ENCODE measurements at places on chromosomes 2 and 18. TPM values are rescaled to one million over a fixed set of nuclear protein-coding genes. Genes with fewer than 3 reads are reported as not detected.

DNA sequence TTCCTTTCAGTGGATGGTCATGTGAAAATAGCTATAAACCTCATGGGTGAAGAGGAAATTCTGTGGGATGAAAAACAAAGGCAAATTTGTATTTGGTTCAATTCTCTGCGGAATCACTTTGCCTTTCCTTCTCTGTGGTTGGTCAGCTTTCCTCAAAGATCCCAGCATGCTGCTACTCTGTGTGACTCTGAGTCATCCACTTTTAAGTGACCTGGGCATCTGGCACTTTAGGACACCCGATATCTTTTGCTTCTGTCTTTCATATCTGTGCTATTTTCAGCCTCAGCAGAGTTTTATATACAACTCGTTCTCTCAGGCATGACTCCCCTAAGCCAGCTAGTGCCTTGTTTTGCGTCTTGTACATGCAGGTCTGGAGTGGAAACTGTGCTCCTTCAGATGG lies 217.0 kb upstream of the PIEZO2 start:
- no peak for DNase-seq

DNA sequence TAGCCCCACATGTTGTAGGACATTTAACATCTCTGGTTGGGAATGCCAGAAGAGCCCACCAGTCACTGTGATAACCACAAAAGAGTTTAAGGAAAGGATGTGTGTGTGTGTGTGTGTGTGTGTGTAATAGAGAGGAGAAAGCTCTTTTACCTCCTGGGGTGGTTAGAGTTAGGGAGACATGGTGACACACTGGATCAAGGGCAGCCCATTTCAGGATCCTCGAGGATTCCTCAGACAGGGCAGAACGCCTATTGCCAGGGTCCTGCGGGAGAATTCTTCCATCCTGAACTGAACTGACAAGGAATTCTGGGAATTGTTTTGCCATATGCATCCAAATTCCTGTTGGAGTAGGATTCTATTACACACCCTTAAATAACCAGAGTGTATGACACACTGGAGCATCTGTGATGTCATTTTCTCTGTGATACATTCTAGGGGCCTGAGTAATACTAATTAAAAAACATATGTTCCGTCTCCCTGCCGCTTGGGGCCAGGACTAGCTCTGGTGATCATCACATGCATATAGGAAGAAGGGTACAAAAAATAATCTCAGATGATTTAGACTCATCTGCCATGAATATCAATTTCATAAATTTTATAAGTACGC lies 156.4 kb upstream of the MMADHC start:
- DNase-seq: no peak

- peak; percentile 39 for DNase-seq
These were observed 515.9 kb downstream of the SLC4A3 start for GRCh38 chr2:220143336-220143735.

DNA sequence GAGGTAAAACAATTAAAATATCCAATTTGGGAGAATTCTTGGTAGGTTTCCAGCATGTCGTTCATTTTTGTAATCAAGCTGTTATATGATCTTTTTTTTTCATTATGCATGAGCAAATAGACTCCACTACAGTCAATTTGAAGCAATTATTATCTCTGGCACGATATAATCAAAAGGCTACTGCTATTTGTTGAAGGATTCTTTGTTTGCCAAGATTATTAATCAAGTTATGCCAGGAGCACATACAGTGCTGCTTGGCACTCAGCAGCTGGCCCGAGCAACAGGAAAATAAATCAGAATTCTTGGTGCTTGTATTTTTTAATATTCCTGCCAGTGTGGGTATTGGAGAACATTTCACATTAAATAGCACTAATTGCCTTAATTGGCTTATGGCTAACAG lies 279.5 kb downstream of the RND3 start:
- no peak for DNase-seq

DNA sequence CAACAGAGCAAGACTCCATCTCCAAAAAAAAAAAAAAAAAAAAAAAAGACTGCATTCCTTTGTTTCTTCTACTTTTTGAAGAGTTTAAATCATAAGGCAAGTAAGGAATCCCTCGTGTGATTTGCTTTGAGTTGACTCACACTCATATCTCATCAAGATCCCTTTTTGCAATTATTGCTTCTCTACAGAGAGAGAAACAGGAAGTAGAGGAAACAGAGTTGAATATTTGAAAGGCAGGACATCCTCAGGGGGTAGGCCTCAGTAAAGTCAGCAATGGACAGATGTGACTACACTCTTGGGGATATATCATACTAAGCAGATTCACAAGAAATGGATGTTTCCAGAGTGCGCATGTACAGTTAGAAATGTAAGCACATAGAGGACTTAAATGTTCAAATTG lies 11.2 kb upstream of the EFR3B start:
- no peak for DNase-seq

DNA sequence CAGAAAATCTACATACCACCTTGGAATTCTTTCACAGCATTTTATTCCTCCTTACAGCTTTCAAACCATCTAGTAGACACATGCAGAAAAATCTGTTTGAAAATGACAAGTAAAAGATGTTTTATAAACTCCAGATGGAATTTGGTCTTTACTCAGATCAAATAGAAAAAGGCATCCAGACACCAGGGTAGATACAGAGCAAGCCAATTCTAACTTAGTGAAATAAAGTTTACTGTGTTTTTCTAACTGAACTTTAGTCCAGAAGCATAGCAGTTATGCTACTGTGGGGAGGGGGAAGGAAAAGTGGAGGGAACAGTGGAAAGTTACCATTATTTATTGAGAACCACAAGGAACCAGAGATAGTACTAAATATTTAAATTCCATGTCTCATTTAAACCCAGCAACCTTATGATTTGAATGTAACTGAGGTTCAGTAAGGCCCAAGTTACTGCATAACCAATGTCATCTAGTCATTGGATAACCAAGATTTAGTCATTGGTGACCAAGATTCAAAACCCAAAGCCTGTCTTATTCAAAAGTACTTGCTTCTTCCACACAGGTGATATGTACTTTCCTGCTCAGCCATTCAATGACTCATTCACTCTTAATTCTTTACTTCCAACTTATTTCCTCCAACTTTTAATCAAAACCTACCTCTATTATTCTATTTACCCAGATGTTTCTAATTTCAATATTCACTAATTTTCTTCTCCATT lies 57.7 kb downstream of the RAD51AP2 start:
- no peak for DNase-seq

DNA sequence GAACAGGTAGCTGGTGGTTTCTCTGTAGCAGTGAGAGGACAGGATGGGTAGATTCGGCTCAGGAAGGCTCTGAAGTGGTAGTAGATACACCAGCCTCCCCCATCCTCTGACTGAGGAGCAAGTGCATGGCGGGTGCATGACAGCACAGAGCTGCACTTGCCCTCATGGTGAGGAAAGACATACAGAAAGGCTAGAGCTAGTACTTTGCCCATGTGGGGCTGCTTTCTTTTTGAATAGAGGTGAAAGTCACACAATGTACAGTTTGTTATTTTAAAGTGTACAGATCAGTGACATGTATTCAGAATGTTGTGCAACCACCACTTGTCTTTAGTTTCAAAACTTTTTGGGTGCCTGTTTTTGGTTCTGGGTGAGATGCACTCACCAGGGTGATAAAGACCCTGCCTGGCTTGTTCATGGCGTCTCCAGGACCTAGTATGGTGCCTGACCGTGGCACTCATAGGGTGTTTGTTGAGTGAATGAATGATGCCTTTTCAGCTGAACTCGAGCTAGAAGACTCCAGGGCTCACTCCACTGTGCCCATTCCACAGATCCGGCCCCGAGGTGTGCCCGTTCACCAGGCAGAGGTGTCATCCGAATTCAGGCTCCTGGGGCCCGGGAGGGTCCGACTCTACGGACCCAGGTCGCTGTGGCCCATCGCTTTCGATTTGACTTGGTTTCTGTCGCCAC lies 421 bp upstream of the VAMP5 start:
- no peak for DNase-seq

- DNase-seq: peak; percentile 70
These were observed 24.9 kb upstream of the YWHAQ start for GRCh38 chr2:9655441-9656269.

- no peak for DNase-seq
These were observed 465.1 kb downstream of the GALR1 start for GRCh38 chr18:77714716-77715115.

GRCh38 chr2:35891528-35891927 lies 464.1 kb upstream of the CRIM1 start:
- no peak for DNase-seq

DNA sequence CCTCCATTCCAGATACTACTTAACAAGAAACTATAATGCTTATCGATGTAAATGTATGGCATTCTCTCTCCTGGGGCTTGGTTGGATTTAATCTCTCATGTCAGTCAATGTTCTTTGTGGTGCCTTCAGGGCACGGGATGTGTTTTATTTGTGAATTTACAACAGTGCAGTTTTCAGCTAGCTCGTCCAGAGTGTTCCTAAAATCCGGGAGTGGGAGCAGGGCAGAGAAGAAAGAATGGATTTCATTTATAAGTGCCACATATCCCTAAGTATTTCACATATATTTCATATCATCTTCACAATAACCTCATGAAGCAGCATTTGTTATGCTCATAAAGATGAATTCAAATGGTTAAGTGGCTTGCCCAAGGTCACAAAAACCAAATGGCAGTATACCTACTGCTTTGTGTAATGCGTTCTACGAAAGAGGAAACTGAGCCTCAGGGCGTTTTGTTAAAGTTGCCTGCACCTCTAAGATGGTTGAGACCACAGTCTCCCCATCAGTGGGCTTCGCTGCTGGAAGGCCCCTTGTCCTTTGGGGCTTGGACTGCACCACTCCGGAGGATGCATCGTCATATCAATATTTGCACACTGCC lies 134.7 kb upstream of the MGAT5 start:
- no peak for DNase-seq

- DNase-seq: no peak
These were observed 945.1 kb upstream of the PIK3C3 start for GRCh38 chr18:41009926-41010325.

DNA sequence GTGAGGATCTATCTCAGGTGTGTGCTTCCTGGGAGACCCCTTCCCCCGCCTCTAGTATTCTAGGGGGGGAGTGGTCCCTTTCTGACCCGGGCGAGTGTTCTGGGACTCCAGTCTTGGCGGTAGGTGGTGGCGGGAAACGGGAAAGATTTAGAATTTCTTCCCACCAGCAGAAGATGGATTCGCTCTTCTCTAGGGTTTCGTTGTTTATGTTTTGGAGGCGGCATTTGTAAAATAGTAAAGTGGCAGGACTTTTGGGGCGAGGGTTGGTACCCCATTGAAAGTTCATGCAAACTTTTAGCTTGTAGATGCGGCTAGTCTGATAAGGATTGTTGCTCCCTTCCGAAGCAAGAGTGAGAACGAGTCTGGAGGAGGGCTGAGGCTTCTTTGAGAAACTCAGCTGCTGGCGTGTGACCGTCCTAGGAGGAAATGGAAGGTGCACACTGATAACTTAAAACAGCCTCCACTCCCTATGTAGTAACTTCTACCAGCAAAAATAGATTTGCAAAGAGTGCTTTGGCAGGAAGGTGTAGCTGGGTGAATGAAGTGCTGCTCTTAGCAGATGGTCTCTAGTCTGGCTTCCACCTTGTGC lies 412 bp downstream of the GPD2 start:
- no peak for DNase-seq

DNA sequence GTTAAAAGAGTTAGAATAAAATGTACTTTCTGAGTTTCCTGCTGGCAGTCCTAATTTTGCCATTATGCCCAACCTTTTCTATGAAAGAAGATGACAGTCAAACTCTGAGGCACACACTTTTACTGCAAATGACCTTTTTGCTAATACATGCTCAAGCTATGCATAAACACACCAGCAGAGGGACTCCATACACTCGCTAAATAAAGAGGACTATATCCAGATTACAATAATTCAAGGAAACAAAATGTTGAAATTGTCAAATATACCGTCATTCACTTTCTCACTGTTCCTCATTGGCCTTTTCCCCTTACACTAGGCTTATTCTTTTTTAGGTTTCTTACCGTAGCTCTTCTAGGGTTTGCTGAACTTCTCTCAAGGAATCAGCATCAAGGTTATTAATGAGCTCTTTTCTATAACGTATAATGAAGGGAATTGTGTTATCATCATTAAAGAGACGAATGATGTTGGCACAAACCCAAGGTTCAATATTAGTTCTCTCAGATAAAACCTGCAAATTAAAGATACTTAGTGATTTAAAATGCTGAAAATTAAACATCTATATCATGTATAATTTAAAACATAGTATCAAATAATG lies 25.7 kb downstream of the SRBD1 start:
- no peak for DNase-seq

GRCh38 chr2:17962876-17963275 lies 84.4 kb downstream of the KCNS3 start:
- no peak for DNase-seq

DNA sequence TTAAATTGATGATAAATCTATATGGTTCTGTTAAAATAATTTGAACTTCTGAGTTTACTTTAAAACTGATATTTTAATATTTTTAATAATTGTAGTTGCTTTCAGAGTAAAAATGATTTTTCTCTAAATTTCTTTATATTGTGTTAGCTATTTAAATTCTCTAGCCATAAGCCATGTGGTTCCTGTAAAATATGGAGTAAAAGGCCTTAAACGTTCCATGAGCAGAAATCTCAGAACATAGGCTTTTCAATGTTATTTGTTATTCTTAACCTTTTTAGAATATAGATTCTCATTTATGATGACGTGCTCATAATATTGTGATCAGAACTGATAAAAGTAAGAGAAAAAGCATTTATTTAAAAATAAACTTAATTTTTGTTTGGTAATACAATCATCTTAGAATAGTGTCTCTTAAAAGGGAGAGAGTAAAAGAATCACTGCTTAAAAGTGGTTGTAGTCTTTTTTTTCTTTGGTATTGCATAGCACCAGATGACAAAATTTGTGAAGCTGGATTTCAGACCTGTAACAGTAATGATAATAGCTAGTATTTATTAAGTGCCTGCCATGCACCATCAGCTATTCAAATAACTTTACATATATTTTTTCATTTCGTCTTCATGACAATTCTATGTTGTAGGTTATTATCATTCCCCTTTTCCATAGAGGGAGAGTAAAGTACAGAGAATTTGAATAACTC lies 2.7 kb downstream of the BMPR2 start:
- no peak for DNase-seq

GRCh38 chr2:160940699-160941098 lies 219.5 kb upstream of the TANK start:
- no peak for DNase-seq

GRCh38 chr2:197883354-197884032 lies 79.1 kb downstream of the PLCL1 start:
- no peak for DNase-seq

- DNase-seq: peak; percentile 31
These were observed 19.8 kb downstream of the GRHL1 start for GRCh38 chr2:9971105-9971818.

- DNase-seq: no peak
These were observed 324.9 kb downstream of the PAX3 start for GRCh38 chr2:221973902-221974301.

- no peak for DNase-seq
These were observed 29.0 kb downstream of the PSME4 start for GRCh38 chr2:53941749-53942148.

- no peak for DNase-seq
These were observed 279.4 kb downstream of the CCDC178 start for GRCh38 chr18:33161131-33161530.

- no peak for DNase-seq
These were observed 164.1 kb upstream of the FOSL2 start for GRCh38 chr2:28228434-28228995.

Gene PARD3B
- 7.6 TPM for total RNA-seq

Gene CCDC74B
- 1.9 TPM for total RNA-seq

Gene ZNG1B
- total RNA-seq: 37.5 TPM

Gene STON1
- total RNA-seq: 1.7 TPM

Gene FBXO48
- 1.2 TPM for total RNA-seq

Gene PLEK
- not detected for total RNA-seq

Gene CFAP210
- 0.96 TPM for total RNA-seq

Gene CRYGC
- not detected for total RNA-seq

Gene CTAGE1
- not detected for total RNA-seq

Gene MPP4
- not detected for total RNA-seq

All from PC-9 (cell line).